ENCODE measurements at places on chromosomes 2 and 18.

DNA sequence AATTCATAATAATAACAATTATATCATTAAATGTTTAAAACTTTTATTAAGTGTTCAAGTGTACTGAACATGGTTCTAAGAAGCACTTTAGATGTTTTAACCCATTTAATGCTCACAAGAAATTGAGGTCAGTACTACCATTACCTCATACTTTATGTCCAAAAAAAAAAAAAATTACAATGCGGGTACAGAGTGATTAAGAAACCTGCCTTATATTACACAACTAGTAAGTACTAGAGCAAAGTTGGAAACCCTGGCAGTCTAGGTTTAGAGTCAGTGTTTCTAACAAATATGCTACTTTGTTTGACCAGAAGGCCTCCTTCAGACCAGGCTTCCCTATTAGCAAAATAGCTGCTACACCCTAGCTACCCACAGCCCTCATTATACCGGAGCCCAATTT, 28.5 kb downstream of the PLEKHM3 start:
- DNase-seq: no peak

DNA sequence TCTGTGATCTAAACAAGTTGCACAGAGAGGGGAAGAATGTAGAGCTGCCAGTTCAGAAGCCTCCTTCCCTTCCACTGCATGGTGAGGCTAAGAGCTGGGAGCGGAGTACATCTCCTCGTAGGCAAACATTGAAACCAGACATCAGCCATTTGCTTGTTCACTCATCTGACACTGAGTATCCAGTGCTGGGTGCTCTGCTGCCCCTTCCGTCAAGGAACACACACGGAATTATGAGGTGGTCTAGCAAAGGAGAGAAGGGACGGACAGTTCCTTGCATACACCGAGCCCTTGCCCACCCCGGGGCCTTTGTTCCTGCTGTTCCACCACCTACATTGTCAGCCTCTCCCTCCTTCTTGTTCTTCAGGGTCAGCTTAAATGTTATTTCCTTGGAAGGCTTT, 44.6 kb downstream of the SLC4A1AP start:
- no peak for DNase-seq

DNA sequence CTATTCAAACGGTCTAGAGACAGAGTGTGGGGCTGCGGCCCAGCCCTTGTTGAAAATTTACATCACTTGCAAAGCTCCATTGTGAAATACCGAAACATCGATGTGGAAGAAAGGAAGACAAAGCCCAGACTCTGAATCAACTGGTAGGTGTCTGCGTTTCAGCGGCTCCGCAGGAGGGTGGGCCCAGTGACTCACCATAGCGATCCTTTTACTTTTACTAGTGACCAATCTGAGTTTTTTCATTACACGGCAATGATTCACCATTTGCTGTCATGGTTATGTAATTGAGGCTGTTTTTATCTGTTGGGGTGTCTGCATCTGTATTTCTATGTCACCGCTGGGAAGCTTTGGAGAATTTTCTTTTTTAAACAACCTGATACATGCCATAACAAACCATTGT, 66.6 kb upstream of the ODC1 start:
- no peak for DNase-seq

- DNase-seq: no peak
Observed at GRCh38 chr2:181900007-181900651, 8.6 kb downstream of the ITPRID2 start.

- DNase-seq: no peak
Observed at GRCh38 chr2:138712212-138712979, 67.8 kb downstream of the NXPH2 start.

- no peak for DNase-seq
Observed at GRCh38 chr2:115763601-115764000, 1321.2 kb downstream of the DPP10 start.

All from T follicular helper cell (primary cell).